Daoy (cell line): ENCODE measurements at places on chromosomes 12 and 14. TPM values are rescaled to one million over a fixed set of nuclear protein-coding genes. Genes with fewer than 3 reads are reported as not detected.

- no peak for DNase-seq
Observed at GRCh38 chr12:127358888-127359287, 908.1 kb upstream of the TMEM132C start.

DNA sequence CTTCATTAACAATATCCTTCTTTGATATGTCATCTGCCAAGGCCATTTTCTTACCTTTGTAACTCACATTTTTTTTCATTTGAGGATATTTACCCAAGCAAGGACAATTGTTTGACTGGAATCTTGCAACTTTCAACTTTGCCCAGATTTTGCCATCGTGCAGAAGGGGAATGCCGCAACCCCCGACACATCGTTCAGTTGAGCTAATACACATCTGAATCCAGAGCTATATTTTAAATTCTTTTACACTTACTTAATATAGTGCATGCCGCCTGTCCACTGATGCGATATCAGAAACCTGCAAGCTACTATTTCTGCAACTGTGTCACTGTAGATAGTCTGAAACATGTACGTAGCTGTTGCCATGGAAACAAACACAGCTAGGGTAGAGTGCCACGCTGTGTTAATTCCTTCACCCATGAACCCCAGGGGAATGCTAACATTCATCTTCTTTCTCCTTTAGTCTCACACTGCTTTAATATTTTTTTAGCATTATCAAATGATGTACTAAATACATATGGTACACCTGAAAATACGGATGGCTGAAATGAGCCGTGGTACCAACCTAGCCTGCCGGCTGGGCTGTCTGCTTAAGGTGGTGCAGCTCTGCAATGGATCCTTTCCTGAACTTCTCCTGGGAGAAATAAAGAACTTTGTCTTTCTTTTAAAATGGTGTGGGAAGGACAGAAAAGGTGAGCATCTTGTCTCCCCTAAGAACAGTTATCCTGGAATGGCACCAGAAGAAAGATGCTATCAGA is 77.0 kb upstream of the FOXN3 start:
- DNase-seq: no peak

Gene ZFHX2
- total RNA-seq: 0.23 and 0.42 TPM in 2 replicates

GRCh38 chr14:49992901-49993339 is 100.0 kb downstream of the ARF6 start:
- peak; percentile 65 for DNase-seq

Gene DEPDC4
- 1.1 and 2.4 TPM in 2 replicates for total RNA-seq

DNA sequence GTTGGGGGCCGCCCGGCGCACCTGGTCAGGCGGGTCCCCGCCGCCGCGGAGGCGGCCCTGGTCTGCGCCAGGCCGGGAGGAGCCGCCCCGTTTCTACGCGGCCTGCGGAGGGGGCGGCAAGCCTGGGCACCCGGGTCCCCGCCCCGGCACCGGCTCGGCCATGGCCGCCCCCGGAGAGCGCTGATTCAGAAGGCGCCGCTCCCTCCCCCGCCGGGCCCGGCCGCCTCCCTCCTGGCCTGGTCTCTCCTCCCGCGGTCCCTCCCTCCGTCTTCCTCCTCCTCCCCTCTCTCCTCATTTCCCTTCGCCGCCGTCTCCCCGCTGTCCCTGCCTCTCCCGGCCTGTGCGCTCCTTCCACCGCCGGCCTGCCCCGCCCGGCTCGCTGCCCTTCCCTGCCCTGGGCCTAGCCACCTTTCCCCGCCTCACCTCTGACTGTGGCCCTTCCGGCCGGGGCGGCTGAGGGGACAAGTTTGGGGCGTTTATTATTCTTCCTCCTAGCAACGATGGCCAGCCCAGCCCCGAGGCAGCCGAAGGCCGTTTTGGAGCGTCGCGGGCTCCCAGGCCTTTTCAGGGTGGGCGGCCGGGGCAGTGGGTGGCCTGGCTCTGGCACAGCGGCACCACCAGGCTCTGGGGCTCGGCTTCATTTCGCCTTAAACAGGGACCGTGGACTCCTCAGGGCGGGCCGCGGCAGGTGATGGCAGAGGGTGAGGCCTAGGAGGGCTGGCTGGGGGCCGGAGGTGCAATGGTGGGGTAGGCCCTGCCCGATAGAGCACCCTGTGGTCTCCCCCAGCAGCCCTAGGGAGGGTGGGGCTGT is 768 bp downstream of the CEP170B start:
- DNase-seq: peak; percentile 90

DNA sequence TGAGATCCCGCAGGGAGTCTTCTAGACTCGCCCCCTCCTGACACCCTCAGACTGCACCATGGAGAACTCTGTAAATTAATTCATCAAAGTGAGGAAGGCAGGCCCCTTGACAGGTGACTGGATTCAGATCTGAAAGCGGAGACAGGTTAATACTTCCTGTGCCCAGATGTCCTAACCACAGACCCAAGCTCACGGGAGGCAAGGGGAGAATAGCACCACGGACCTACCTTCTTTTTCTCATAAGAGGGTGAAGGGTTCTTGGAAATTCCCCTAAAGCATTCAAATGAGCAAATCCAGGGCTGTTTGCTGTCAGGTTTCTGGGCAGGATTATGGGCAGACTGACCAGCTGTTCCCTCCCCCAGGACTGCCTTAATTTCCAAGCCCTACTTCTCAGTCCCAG is 170.0 kb downstream of the ZFP36L1 start:
- no peak for DNase-seq

Gene PTGER2
- 6.5 and 7.0 TPM in 2 replicates for total RNA-seq

Gene IRAK3
- total RNA-seq: 0.09 and 0.17 TPM in 2 replicates

DNA sequence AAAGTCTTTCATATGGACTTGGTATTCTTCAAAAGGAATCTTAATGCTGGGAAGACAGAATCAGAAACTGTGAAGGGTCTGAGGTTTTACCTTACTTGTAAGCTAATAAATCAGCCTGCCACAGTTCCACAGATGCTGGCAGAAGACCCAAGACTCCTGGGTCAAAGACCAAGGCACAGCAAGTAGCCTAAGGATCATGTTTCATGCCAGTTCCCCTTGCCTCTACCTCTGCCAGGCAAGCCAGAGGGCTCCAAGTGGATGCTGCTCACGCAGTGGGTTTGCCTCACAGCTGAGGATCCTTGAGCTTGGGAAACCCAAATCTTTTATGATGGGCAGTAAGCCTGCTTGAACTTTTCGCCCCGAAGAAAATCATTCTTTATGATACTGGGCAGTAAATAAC is 15.2 kb upstream of the RXYLT1 start:
- DNase-seq: no peak

Gene BTBD7
- total RNA-seq: 15.9 and 16.5 TPM in 2 replicates

- DNase-seq: no peak
Observed at GRCh38 chr12:12087693-12088034, 16.9 kb downstream of the BCL2L14 start.

DNA sequence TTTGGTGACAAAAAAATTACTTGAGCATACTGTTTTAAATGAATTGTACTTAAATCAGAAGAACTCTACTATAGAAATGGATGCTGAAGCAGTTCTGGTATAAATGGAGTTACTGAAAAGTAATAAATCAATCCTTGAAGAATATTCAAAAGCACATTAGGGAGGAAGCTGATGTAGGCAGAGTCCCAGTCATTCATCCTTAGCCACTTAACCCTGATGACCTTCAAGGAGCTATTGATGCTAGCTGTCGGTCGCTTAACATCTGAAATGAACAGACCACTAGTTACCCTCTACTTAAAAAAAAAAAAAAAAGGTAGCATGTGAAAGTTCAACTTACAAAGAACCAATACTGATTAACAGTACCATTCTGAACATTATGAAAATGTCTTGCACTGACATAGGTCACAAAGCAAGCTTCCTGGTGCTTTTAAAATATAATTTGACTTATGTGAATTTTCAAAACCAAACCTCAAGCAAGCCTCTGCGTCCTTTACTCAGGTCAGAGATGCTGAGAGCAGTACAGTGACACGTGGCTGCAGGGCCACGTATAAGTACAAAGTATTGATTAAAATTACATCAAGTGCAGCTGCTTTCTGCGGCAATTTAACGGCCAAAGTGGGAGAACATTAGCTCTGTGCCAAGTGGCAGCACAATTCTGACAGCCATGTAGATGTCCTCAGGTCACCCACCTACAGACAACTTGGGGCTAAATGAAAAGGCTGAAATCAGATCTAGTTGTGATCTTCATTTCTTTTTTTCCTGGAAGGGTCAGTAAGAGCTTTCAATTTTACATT is 18.1 kb downstream of the PPM1H start:
- DNase-seq: no peak

Gene RNASE7
- not detected in 2 replicates for total RNA-seq

DNA sequence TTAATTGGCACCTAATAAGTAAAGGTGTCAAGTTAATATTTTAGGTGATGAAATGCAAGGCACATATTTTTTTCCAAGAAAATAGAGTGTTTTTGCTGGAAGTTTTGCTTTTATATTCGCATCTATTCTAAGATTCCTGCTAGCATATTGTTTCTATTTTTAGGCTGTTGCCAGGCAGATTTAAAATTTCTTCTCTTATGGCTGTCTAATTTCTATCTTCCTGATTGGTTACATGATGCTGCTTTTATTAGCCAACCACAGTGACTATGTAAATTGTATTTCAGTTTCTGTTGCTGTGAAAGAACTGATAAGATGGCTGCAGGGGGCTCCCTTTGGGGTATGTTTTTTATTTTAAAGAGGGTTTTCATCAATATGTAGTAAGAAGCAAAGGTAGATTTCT is 42.7 kb downstream of the ATF7IP start:
- DNase-seq: no peak

DNA sequence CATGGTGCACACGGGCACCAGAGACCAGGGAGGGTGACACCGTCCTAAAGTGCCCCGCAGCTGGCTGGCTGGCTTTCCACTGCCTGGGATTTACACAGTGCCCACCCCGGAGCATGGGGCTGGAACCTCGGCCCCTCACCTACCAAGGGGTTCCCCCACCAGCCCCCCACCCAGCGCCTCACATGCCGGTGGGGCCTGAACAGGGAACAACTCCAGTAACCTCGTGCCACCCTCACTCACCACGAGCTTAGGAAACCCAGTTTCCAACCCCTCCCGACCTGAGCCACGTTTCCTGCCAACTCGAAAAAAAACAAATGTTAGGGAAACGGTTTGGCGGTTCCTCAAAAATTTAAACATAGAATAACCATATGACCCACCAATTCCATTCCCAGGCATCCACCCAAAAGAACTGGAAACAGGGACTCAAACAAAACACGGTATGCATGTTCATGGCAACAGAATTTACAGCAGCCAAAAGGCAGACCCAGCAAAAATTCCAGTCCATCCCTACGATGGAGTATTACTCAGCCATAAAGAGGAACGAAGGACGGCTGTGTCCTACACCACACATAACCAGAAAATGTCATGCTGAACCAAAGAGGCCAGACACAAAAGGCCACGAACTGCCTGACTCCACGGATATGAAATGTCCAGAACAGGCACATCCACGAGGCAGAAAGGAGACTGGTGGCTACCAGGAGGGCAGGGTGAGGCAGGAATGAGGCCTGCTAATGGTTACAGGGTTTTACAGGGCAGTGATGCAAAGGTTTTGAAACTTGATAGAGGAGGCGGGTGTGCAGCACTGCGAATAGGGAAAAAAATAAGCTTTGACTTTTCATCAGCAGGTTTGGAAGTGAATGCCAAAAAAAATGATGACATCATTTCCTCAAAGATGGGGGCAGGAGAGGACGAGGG is 68.9 kb downstream of the NCOR2 start:
- DNase-seq: peak; percentile 55

DNA sequence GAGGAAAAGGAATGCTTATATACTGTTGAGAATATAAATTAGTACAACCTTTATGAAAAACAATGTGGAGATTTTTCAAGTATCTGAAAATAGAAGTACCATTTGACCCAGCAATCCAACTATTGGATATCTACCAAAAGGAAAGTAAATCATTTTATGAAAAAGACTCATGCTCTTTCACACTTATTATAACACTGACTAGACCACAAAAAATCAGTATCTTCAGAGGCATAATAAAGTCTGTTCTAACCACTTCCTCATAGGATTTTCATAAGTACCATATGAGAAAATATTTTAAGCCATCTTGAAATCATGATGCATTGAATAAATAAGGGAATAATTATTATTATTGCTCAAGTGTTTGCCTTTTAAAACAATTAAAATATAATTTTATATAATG is 90.8 kb downstream of the SLCO1B1 start:
- no peak for DNase-seq

Gene ATG2B
- 9.2 and 12.4 TPM in 2 replicates for total RNA-seq

DNA sequence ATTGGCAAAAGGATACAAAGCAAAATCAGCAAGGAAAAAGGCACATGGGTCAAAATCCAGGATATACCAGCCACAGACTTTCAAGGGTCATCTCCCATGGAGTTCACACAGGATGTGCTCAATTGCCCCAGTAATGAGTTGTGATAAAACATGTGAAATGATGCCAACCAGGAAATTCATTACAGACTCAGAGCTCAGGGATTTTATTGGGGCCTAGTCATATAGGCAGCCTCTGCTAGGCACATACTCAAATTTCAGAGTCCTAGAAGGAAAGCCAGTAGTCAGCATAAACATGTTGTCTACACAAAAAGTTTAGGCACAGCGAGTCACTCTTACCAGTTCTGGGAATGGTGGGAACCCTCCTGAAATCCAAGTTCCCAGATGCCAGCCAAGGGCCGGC is 64.4 kb upstream of the OSBPL8 start:
- peak; percentile 80 for DNase-seq

DNA sequence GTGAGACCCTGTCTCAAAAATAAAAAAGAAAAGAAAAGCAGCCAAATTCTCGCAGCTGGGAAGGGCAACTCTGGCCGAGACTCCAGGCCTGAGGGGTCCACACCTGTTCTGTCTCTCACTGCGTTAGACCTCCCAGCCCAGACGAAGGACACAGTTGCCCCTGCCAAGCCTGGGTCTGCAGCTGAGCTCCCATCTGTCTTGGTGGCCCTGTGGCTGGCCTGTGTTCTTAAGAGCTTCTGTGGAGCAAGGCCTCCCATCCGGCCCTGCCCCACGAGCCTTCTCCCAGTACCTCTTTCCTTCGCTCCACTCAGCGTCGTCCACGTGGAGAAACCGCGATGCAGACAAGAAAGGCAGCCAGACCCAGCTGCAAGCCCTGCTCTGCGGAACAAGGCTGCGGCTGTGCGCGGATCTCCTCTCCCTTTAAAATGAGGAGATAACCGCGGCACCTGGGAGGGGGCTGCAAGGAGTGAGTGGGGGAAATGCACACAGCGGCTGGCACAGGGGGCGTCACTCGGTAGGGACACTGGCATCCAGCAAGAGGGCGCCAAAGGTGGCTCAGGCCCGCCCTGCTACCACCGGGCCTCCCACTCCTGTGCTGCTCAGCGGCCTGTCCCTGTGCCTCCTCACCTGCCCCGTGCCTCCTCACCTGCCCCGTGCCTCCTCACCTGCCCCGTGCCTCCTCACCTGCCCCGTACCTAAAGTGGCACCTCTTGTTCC is 42.4 kb downstream of the LRRC74A start:
- no peak for DNase-seq
